ENCODE measurements at places on chromosomes 12 and 14. TPM values are rescaled to one million over a fixed set of nuclear protein-coding genes. Genes with fewer than 3 reads are reported as not detected.

- H3K27me3 ChIP-seq, result peaks cover 2% of the 10 kb centered on the region
- no peak overlapping the region for H3K4me3 ChIP-seq
- DNase-seq, result no peak
- H3K4me1 ChIP-seq, result no peaks in the 10 kb centered on the region
- no peak overlapping the region for H3K27ac ChIP-seq
These were observed 14.2 kb upstream of the WDR20 start for GRCh38 chr14:102125546-102125945.

DNA sequence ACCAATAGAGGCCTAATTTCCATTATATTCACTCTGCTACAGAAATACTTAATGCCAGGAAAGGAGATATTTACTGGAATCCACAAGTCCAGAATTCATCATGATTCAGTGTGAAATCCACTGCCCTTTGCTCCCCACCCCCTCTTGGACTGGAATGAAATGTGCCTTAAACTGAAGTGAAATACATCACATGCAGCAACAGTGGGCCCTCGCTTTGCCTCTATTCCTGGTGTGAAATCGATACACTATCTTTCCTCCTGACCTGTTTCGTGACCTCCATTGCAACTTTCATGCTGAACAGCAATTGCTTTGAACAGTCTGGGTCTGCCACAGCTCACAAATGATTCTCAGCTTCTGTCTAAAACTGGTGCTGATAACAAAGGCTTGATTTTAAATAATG is 100.6 kb downstream of the NPAS3 start:
- H3K27ac ChIP-seq, result no peak overlapping the region
- H3K36me3 ChIP-seq, result no peaks in the 10 kb centered on the region
- no peak overlapping the region for H3K4me3 ChIP-seq

GRCh38 chr12:124688356-124688992 is 121.1 kb upstream of the NCOR2 start:
- peak overlapping the region; percentile 80 for H3K27ac ChIP-seq
- H3K4me1 ChIP-seq, result peaks cover 34% of the 10 kb centered on the region
- peak overlapping the region; percentile 66 for H3K4me3 ChIP-seq
- peaks cover 1% of the 10 kb centered on the region for H3K27me3 ChIP-seq
- peaks cover 4% of the 10 kb centered on the region for H3K36me3 ChIP-seq

Gene CYP27B1
- 2.6 TPM for total RNA-seq

Gene OTX2
- total RNA-seq, result not detected
